NCI-H526 treated with DMSO at 0.1 percent for 48 hours (cell line): ENCODE measurements at places on chromosomes 11 and 22.

DNA sequence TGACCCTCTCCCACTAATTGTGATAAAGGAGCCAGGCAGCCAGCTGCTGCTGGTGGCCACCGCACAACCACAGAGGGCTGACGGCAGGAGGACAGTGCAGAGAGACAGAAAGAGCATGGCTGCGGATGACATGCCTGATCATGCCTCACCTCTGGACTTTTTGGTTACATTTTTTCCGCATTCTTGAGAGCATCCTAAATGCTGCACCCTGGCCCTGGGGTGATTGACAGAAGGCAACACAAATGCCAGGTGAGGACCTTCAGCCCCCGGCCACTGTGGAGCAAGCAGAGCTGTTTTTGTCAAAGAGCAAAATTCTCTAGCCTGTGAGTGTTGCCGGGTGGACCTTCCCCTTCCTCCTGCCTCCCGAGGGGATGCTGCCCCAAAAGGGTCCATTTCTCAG, 78.5 kb downstream of the RPS6KA4 start:
- no peak for DNase-seq

DNA sequence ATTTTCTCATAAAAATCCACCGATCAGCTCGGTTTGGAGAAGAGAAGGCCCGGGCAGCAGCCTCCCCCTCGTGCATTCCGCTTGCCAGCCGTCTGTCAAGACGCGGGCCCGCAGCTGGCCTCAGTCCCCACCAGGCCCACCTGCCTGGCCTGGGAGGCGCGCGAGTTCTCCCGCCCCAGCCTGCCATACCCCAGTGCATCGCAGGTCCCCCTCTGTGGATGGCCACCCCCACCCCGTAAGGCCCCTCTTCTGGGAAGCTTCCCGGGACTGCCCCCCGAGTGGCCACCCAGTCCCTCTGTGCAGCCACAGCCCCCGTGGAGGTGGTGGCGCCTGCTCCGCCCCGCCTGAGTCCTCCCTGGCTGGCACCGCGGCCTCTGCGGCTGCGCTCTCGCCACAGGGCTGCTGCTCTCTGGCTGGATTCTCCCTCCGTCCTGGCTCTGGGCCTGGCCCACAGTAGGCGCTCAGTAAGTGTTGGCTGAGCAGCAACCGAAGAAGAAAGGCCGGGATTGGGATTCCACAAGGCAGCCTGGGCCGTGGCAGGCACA, 74.0 kb upstream of the TCF20 start:
- DNase-seq, result no peak

DNA sequence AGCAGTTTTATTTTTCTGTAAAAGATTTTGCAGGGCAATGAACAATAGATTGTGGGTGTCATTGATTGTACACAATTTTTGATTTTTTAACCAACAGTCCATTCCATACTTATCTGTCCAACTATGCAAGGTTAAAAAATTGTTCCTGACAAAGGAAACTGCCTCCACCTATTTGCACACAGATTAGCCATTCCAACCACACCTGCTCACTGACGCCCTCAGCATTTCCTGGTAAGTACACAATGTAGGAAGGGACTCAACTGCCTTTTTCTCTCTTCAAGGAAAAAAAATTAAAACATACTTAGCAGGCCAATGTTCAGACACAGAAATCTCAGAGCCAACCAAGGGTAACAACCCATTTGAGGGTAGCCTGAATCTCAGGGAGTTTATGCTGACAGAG, 4.3 kb upstream of the FUT4 start:
- no peak for DNase-seq

DNA sequence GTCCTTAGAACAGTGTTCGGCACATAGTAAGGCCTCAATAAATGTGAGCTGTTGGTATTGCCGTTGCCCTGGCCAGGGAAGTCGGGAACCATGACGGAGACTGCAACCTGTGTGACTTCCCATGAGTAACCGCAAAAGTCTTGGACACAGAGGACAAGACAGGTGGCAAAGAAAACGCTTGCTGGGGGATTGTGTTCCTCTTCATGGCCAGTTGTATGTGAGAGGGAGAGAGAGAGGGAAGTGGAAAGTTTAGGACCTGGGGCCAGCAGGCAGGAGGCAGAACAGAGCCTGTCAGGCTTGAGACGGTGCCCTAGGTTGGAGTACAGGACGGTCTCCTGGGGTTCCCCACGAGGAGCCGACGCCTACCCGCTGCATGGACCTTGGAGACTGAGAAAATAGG, 90.2 kb downstream of the CEP164 start:
- DNase-seq, result no peak

DNA sequence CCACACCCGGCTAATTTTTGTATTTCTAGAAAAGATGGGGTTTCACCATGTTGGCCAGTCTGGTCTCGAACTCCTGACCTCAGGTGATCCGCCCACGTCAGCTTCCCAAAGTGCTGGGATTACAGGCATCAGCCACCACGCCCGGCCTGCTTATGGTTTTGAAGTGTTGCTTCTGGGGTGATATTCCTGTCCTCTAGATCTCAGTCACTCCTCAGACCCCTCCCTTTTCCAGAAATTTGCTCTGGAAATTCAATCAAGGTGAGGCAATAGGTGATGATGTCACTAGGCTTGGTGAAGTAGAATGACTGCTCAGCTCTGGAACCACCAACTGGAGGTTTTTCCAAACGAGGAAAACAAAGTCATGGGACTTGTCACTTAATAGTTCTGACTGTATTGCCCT, 36.6 kb upstream of the CREB3L1 start:
- DNase-seq, result no peak

- DNase-seq, result no peak
Observed at GRCh38 chr11:10606536-10607208, 38.2 kb upstream of the LYVE1 start.

DNA sequence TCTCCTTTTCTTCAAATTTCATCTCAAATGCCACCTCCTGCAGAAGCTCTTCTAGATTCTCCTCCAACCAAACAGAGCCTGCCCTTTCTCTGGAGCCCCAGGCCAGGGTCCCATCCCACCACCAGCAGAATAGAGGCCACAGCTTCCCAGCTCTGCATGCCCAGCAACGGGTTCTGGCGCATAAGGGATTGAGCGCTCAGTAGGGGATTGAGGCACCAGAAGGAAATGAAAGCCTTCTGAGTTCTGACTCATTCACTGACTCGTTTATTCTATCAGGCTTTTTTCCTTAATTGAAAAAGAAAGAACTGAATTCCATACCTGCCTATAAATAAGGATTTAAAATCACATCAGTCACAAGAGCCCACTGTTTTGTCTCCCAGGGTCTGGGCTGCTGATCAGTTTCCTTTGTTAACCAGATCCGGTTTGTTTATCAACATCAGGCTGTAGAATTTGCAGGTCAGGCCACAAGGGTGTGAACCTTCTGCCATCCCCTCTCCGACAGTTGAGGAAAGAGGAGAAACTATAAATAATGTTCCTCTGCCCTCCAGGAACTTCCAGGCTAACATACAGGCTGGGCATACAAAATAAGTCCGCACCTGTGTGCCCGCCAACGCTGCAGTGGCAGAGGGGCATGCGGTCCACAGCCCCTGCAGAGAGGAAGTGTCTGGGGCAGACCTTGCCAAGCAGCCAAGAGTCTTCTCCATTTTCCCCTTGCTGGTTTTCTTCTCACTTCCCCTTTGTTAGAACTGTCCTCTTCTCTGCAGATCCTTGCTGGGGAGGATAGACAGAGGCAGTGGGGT, 63.5 kb upstream of the PRDM11 start:
- no peak for DNase-seq

GRCh38 chr11:69362315-69362714, 68.4 kb downstream of the MYEOV start:
- no peak for DNase-seq

- no peak for DNase-seq
Observed at GRCh38 chr11:130100381-130101095, 30.8 kb downstream of the APLP2 start.

GRCh38 chr11:47236482-47236881, 12.1 kb downstream of the ACP2 start:
- no peak for DNase-seq

- no peak for DNase-seq
Observed at GRCh38 chr11:65892661-65893317, 2.3 kb downstream of the CCDC85B start.

- no peak for DNase-seq
Observed at GRCh38 chr11:65887723-65888162, 528 bp downstream of the FIBP start.

- no peak for DNase-seq
Observed at GRCh38 chr11:8392166-8392565, 128.5 kb upstream of the LMO1 start.

GRCh38 chr11:73980001-73980961, 2.4 kb downstream of the UCP2 start:
- peak; percentile 70 for DNase-seq

GRCh38 chr11:65212226-65212801, 30.6 kb downstream of the CAPN1 start:
- DNase-seq, result no peak

GRCh38 chr11:1864231-1864630, 11.3 kb downstream of the LSP1 start:
- no peak for DNase-seq

- no peak for DNase-seq
Observed at GRCh38 chr22:44425694-44426045, 72.4 kb downstream of the RTL6 start.

- no peak for DNase-seq
Observed at GRCh38 chr11:108170184-108170583, 48.8 kb downstream of the ACAT1 start.

DNA sequence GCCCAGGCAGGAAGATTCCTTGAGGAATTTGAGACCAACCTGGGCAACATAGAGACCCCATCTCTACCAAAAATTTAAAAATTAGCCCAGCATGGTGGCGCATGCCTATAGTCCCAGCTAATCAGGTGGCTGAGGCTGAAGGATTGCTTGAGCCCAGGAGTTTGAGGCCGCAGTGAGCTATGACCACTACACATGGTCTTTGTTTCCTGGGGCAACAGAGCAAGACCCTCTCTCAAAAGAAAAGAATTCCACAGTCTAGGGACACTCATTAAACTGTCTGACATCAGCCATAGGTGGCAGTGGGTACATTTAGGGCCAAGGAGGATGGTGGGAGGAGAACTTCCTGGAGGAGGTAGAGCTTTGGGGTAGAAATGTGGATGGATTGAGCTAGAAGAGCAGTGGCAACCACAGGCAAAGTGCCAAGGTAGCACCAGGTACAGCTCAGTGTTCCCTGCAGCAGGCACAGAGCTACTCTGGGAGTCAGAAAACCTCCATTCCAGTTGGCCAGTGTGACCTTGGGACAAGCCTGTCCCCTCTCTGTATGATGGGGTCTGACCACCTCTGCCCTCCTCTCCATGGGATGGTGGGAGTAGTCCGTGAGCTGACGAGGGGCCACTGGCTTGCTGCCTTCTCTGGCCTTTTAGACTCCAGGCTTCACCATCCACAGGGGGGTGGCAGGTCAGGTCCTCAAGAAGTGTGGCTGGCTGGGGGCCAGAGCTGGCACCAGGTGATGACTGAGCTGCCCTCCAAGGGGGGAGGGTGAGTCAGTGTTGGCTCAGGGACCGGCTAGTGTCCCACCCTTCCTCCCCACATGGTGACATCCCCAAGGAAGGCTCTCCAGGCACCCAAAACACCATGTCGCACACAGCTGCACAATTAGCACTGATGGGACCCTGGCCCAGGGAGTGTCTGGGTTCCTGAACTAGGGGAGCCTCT, 3.7 kb upstream of the CLCF1 start:
- DNase-seq, result no peak

GRCh38 chr11:80284946-80285785, 844.3 kb upstream of the TENM4 start:
- no peak for DNase-seq

DNA sequence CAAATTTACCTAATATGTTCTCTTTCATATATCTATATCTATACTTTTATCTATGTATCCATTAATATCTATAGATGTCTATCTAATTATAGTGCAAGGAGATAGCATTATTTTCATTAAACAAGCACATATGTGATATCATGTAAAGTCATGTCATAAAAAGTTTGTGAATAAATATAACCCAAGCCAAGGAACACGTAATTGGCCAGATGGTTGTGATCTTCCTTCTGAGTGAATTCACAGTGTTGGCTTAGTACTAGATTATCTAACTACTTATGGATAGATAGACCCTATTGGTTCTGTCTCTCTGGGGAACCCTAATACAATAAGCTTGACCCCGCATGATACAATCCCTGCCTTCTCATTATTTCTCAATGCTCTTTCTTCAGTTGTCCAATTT, 484.4 kb downstream of the LRRC4C start:
- no peak for DNase-seq
